ENCODE measurements at places on chromosomes 2 and 18. TPM values are rescaled to one million over a fixed set of nuclear protein-coding genes. Genes with fewer than 3 reads are reported as not detected.

Gene ALPG
- total RNA-seq: not detected

Gene DSC3
- not detected for total RNA-seq

Gene POLR1A
- 23.5 TPM for total RNA-seq

Gene UGT1A6
- not detected for total RNA-seq

Gene C2orf66
- 0.60 TPM for total RNA-seq

Gene CNNM3
- total RNA-seq: 27.9 TPM

Gene CLEC4F
- total RNA-seq: not detected

Gene SKA1
- total RNA-seq: 63.2 TPM

Gene ATF2
- total RNA-seq: 65.8 TPM

Gene SETBP1
- total RNA-seq: 13.8 TPM

Gene TRIM54
- total RNA-seq: not detected

Gene SGO2
- 36.5 TPM for total RNA-seq

Gene SCG2
- not detected for total RNA-seq

- no peak for DNase-seq
Observed at GRCh38 chr2:109080109-109080508, 48.9 kb upstream of the SH3RF3 start.

DNA sequence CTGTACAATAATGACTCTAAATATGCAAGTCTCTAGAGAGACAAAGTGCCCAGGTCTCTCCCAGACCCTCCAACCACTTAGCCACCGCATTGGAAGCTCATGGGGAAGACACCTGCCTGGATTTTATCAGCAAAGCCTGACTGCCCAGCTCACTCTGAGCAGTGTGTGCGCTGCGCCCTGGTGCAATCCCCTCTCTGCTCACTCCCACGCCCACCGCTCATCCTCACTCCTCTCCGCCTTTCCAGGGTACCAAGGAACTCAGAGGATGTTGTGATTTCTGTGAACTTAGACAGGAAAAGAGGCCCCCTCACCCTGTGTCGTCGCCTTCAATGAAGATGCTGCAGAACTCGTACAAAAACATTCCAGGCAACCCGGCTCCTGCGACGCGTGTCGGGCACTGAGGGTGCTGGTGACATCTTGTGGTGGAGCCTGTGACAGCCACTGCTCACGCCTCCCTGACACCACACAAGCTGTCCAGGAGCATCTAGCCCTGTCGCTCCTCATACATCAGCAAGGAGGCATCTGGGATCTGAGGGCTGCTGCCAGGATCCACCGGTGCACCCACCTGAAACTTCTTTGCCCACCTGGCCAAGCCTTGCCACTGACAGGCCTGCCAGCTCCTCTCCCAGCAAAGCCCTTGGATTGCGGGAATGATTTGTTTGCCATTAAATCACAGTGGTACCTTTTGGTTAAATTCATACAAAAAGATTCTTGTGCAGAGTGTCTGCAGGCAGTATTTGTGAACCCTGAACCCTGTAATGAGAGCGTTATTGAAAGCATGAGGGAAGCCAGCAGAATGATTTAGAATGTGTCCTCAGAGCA is 220.4 kb downstream of the ZNF516 start:
- no peak for DNase-seq

GRCh38 chr2:23745726-23746105 is 181.2 kb downstream of the ATAD2B start:
- no peak for DNase-seq

- DNase-seq: no peak
Observed at GRCh38 chr2:102703748-102704147, 58.1 kb upstream of the TMEM182 start.

- no peak for DNase-seq
Observed at GRCh38 chr18:12721495-12722275, 18.8 kb downstream of the PSMG2 start.

- no peak for DNase-seq
Observed at GRCh38 chr2:23618794-23619530, 234.0 kb downstream of the KLHL29 start.

DNA sequence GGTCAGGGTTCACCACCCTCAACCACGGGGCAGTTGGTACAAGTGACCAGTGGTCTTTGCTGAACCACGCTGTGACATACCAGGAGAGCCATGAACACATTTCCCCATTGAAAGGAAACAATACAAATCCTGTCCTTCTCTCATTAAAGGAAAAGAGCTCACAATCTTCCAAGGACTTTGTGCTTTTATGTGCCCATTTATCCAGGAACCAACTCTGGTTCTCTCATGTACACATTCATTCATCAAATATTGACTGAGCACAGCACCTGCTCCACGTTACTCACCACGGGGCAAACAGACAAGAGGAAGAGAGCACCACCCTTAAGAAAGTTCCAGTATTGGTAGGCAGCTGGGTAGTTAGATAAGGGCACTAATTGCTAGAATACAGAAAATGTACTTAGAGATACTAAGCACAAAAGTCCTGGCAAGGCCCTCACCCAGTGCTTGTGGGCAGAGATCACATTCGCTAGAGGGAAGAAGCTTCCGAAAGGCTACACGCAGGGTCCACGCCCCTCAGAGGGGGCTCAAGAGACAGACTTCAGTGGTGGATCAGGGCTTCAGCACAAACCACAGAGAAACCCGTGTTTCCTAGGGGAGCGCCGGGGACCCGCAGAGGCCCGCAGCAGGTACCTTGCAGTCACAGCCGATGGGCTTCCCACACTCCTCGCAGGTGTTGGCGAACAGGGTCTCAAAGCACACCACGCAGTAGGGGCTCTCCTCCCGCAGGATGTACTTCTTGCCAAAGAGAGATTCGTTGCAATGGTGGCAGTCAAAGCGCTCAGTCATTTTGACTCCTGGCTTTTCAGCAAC is 12.9 kb downstream of the FHL2 start:
- no peak for DNase-seq

DNA sequence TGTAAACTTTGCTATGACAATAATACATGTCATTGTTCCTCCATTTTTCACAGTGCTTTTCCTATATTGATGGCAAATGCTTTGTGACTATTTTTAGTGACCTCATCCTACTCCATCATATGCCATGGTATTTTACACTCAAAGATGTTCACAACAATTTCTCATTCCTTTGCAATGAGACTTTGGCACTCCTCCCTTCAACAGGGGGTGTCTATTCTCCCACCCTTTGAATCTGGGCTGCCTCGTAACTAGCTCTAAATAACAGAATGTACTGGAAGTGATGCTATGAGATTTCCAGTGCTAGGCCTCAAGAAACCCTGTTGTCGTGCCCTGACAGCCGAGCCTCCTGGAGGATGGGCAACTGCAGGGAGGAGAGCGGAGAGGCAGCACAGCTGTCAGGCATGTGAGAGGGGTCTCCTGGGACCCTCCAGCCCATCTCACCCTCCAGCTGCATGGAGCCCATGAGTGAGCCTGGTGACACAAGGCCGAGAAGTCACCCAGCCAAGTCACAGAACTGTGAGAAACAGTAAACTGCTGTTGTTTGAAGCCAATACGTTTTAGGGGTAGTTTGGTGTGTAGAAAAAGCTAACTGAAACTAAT is 103.1 kb upstream of the APCDD1 start:
- no peak for DNase-seq

- DNase-seq: no peak
Observed at GRCh38 chr2:40230707-40231432, 221.0 kb downstream of the SLC8A1 start.

DNA sequence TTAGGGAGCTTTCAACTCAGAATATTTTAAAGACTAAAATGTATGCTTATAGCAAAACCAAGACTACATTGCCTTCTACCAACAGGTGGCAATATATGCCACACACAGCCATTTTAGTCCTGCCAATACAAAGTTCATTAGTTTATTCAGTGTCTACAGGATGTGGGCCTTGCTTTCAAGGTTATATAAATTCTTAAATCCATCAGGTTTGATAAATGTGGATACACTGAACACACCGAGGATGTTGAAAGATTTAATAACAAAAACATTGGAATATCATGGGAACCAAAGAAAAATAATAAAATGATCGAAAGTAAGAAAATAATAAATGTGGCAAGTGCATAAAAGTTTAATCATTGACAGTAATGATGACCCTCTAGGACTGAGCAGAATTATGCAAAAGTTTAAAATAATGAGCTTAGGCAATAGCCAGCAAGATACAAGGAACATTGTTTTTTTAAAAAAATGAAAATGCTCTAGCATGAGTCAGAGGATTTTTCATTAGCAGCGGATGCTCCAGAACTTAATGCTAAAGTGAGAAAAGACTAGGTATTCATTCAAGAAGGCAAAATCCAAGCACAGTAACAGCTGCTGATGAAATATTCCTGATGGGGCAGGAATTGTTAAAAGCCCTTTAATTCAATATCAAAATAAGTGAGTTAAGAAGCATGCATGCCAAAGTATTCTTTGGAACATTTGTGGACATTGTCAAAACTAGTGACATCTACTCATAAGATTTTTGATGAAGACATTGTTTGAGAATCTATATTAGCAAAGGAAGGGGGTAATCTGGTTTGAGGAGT is 14.2 kb downstream of the SCN9A start:
- DNase-seq: no peak

DNA sequence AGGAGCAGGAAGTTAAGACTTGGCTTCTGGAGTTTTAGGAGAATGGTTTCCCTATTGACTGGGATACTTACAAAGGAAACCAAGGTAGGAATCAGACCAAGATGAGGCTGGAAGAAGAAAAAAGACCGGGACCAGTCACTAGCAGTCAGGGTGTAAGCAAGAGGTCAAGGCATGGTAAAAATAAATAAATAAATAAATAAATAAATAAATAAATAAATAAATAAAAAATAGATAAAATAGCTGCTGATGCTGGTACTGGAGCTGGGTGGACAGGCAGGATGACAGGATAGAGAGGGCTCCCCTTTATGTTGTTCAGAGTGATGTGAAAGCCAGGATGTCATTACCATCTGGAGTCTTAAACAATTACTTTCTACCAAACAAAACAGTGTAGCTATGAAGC is 89.9 kb downstream of the MYO5B start:
- no peak for DNase-seq

GRCh38 chr18:76506974-76507764 is 12.1 kb upstream of the ZNF516 start:
- DNase-seq: no peak

- DNase-seq: no peak
Observed at GRCh38 chr2:223566396-223566795, 35.8 kb downstream of the SCG2 start.

DNA sequence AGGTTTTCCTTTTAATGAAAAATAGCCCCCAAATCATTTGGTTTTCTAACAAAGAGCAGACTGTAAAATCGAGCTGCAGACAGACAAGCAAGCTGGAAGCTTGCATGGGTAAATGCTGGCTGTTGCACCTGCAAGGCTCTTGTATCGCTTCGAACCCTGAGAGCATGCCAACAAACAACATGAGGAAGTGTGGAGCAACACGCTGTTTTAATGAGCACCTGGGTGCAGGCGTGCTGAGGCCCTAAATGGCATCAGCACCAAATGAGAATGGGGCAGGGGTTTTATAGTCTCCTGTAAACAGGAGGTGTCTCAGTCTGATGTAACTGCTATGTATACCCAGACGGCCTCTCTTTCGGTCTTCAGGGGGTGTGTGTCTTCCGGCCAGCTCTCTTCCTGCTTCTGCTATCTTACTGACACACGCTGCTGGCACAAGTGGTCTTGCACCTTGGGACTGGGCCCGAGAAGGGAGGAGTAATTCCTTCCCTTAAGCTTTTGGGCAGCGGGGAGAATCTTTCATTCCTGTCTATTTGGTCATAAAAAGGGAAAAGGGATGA is 31.9 kb upstream of the CDH2 start:
- no peak for DNase-seq

GRCh38 chr2:239285932-239286230 is 114.9 kb downstream of the HDAC4 start:
- DNase-seq: no peak

DNA sequence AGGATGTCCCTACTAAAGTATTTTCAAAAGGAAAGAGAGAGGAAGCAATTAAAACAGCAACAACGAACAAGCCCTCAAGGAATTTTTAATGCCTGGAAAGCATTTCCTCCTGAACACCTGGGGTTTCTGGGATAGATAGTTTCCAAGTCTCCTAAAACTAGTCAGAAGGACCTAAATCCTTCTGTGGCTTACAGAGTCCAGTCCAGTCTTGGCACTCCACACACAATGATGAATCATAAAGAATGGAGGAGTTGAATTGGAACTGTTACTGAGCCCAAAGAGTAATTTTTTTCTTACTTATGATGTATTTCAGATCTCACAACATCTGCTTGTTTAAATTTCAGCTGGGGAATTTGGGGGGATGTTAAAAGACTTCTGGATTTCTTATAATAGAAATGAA is 144.6 kb upstream of the SETBP1 start:
- no peak for DNase-seq

DNA sequence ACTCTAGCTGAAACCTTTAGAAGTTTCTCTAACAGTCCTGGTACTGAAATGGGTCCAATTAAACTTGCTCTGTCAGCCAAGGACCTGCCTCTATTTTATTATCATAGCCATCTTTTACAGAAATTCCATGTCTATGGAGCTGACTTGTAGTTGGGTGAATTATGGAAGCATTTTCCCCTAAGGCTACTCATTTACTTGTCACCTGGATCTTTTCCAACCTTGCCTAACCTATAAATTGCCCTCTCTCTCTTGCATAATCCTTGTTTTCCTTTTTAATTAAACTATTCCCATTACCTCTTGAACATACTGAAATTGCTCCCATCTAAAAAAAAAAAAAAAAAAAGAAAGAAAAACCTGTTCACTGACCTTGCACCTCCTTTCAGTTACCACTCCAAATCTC is 74.6 kb upstream of the DOK6 start:
- DNase-seq: no peak

GRCh38 chr2:80269806-80270205 is 34.7 kb downstream of the LRRTM1 start:
- DNase-seq: no peak

- DNase-seq: no peak
Observed at GRCh38 chr2:12064153-12064552, 317.7 kb downstream of the LPIN1 start.

DNA sequence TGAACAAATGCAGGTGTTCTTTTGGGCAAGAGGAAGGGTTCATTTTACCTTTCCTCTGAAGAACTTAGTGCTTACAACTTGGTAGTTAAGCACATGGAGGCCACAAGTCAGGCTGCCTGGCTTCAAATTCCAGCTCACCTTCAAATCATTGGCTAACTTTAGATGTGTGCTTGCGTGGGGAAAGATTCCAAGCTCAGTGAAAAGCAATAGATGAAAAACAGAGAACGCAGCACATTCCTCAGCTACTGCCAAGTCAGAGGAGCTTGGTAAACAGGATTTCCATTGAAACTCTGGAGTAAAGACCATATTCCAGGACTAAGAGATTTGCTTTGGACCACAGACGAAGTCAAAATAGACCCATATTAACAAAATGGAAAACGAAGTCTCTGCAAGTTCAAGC is 96.3 kb upstream of the ASB18 start:
- no peak for DNase-seq

DNA sequence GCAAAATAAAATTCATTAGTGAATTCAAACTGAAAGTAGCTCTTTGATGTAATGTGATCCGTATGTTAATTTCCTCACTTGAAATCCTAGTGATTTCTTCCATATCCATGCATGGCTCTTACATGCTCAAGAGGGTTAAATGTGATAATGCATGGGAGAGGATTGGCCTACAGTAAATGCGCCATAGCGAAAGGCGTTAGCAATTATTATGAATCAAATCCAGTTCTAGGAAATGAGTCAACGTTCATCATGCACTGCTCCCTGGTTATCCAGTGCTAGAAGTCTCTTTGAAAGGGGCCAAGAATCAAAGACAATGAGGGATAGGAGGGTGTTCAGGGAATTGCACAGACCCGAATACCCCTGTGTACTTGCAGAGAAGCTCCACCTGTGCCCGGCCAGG is 101.4 kb upstream of the RASGRP3 start:
- DNase-seq: no peak
